Mammary epithelial cell (primary cell): ENCODE measurements at places on chromosomes 4 and X.
A peak's percentile ranks its signal among the peaks of the same experiment; 100 is the strongest.

- DNase-seq: no peak
These were observed 35.4 kb upstream of the CRMP1 start for GRCh38 chr4:5928274-5928673.

DNA sequence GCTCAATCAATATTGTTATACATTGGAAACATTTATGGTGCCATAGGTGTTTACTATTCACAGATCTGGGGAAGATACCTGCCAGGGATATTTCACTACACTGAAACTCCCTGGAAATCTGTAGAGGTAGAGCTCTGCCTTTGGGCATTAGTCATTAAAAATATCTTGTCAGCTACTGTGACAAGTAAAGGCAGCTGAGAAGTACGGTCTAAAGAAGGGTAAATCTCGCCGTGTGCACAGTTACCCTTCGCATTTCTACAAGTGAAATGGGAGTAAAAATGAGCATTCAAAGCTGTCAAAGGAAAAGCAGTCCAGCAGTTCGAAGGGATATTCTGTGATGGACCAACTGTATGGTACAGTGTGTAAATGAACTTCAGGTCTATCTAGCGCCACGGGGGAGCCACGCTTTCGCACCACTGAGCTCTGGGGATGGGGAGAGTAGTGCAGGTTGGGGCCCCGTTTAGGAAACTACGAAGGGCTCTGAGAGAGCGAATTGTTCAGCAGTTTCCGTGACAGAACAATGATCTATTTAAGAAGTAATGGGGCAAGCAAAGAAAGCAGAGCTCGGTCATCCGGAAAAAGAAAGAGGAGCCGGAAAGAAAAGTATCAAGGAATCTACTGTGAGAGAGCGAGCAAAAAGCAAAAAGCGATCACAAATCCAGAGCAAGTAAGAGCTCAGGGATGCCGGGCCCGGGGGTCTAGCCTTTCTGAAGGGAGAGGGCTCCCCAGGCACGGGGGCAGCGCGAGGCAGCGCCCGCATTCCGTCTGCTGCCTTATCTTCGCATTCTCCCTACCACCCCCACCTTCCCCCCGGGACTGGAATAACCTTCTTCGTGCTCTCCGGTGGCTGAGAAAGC lies 646 bp downstream of the TIGD4 start:
- DNase-seq: peak; percentile 30

GRCh38 chr4:1222036-1222789 lies 26.7 kb downstream of the CTBP1 start:
- DNase-seq: no peak

DNA sequence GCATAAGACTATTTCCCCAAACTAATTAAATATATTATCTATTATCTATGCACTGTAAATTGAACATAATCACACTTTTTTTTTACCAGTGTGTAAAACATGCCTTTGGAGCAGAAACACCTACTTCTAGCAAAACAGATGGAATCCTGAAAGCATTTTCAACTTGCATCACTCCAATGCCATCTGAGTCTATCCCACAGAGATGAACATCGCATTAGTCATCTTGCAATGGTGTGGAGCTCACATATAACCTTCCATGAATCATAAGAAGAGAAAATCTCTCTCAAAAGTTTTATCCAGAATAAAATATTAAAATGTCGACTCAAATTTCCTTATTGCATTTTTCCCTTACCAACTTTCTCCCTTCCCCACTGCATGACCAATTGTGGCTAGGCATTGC lies 406.7 kb upstream of the ACTRT1 start:
- DNase-seq: peak; percentile 38
